ENCODE measurements at places on chromosomes 11 and 22. TPM values are rescaled to one million over a fixed set of nuclear protein-coding genes. Genes with fewer than 3 reads are reported as not detected.

GRCh38 chr11:34379539-34379938 lies 21.7 kb upstream of the ABTB2 start:
- H3K4me1 ChIP-seq = no peaks in the 10 kb centered on the region
- H3K27ac ChIP-seq = no peak overlapping the region
- no peaks in the 10 kb centered on the region for H3K27me3 ChIP-seq

DNA sequence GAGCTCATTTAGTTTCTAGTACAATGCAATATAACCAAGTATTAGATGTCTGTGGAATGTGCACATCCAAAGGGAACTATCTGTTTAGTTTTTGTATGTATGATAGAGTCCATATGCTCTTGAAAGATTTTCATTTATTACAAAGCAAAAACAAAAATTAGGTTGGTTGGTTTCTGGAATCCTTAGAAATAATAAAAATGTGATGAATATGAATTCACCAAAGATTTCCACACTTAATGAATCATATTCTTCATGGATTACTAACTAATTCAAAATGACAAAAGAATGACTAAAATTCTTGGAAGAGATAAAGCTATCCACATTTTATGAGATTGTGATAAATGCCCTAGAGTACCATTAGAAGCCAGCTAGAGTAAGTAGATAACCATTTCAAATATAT lies 261.1 kb downstream of the SBF2 start:
- H3K27me3 ChIP-seq = no peaks in the 10 kb centered on the region
- no peak overlapping the region for H3K27ac ChIP-seq
- no peaks in the 10 kb centered on the region for H3K4me1 ChIP-seq
- DNase-seq = no peak

DNA sequence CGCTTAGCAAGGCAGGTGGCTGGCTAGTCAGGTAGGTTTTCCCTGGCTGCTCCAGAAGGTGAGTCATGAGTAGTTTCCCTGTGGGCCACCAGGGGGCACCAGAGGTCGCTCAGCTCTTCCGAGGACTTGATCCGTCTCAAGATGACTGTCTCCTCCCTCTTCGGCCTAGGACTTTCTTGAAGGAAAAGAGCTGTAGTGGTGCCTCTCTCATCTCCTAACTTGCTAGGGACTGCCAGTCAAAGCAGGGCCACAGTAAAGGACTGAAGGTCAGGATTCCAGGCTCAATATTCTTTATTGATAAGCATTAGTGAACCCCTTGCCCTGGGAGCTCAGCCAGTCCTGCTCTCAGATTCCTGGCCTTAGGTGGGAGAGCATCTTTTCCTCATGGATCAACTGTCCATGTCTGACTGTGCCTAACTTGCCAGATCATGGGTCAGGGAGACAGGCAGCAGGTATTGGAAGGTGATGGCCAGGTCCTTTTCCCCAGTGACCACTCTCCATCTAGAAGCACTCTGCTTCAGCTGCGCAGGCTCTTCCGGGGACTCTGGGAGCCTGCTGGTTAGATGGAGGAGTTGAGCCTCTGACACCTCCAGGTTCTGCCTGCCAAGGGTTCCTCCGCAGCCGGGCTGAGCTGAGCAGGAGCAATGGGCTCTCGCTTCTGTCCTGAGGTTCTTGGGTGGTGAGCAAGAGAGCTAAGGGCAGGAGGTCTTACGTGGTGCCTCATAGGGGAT lies 1.9 kb downstream of the POLD4 start:
- DNase-seq = peak; percentile 89
- H3K27me3 ChIP-seq = no peaks in the 10 kb centered on the region
- H3K4me1 ChIP-seq = peaks cover 54% of the 10 kb centered on the region

The CREB3L1 gene
- 25.4 TPM for polyA plus RNA-seq

GRCh38 chr11:126791446-126791845 lies 209.1 kb downstream of the KIRREL3 start:
- H3K27ac ChIP-seq = no peak overlapping the region
- no peaks in the 10 kb centered on the region for H3K36me3 ChIP-seq
- no peaks in the 10 kb centered on the region for H3K4me1 ChIP-seq
- no peak overlapping the region for H3K4me3 ChIP-seq

The B4GALNT4 gene
- polyA plus RNA-seq = 78.7 TPM

DNA sequence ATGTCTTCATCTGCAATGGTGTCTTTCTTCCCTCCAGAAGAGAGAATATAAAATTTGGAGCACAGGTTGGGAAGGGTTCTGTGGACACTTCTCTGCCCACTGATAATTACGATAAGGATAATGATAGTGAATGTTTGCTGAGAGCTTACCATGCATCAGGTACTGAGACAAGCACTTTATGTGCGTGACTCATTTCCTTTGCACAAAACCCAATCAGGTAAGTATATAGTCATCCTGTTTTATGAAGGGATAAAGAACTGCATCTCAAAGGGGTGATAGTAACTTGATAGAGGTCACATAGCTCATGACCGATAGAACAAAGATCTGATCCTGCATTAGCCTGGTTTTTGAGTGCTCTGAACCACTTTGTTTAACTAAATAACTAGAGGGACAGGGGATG lies 9.4 kb downstream of the DRD2 start:
- no peak overlapping the region for H3K4me3 ChIP-seq
- no peaks in the 10 kb centered on the region for H3K36me3 ChIP-seq
- no peak overlapping the region for H3K27ac ChIP-seq
- no peaks in the 10 kb centered on the region for H3K27me3 ChIP-seq
- DNase-seq = no peak
